RWPE1 (cell line): ENCODE measurements at places on chromosomes 2 and 18.

GRCh38 chr2:177289824-177290628, 25.5 kb upstream of the NFE2L2 start:
- no peak for DNase-seq

DNA sequence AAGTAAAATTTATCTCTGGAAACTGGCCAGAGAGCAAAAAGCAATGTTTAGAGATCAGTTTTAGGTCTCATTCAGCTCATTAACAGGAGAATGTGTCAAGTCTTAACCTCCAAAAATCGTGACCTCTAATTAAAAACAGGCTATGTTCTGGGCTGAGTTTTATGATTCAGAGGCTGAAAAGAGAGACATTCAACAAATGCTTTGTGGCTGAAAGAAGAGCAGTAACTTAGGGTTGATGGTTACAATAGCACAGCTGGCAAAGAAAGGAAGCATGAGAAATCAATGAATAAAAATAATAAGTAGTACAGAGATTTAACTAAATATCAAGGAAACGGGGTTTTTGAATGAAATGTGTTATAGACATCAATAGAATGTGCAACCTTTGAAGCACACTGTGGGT, 13.1 kb downstream of the TGIF1 start:
- DNase-seq, result no peak

DNA sequence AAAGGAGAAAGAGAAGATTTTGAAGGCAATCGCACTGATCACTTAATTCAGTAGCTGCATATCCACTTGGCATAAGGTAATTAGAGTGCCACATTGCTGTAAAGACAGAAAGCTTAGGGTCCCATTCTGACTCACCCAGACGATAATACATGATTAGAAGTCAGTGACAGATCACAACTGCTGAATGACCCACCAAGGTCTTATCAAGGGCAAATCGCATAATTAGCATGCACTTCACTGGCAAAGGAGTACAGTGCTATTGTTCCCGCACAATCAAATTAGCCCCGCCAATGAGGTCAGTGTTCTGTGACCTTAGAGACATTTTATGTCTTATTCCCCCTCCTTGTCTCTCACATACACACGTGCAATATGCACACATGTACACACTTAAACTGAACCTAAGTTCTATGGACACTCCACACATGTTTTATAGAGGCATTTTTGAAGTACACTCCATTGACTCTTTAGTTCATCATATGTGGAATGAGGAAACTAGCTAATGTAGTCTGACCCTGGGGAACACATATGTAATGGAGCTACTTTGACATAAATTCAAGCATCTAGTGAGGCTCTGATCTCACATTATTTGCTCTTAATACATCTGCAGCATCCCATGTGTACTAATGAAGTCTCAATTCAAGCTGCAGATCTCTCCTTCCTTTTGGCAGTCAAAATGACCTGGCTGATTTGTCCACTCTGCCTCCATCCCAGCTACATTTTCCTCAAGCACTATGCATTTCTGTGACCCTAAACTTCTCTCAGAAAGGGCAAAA, 673.8 kb upstream of the FANCL start:
- DNase-seq, result no peak

GRCh38 chr2:121002597-121002996, 266.9 kb downstream of the GLI2 start:
- no peak for DNase-seq

- DNase-seq, result no peak
Measured at GRCh38 chr2:180733330-180733729, 247.1 kb upstream of the UBE2E3 start.

- DNase-seq, result no peak
Measured at GRCh38 chr18:12592597-12593127, 65.2 kb downstream of the SPIRE1 start.
